ENCODE measurements at places on chromosomes 6 and 20.

DNA sequence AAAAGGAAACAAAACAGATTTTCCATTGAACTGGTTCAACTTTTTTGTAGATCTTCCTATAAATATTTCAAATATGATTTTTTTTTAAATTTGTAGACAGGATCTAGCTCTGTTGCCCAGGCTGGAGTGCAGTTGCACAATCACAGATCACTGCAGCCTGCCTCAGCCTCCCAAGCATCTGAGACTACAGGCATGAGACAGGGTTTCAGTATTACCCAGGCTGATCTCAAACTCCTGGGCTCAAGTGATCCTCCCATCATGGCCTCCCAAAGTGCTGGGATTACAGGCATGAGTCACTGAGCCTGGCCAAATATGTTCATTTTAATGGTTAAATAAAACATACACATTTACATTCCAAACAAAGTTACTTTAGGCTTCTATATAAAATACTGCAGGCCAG lies 33.6 kb downstream of the SAMHD1 start:
- DNase-seq = no peak

DNA sequence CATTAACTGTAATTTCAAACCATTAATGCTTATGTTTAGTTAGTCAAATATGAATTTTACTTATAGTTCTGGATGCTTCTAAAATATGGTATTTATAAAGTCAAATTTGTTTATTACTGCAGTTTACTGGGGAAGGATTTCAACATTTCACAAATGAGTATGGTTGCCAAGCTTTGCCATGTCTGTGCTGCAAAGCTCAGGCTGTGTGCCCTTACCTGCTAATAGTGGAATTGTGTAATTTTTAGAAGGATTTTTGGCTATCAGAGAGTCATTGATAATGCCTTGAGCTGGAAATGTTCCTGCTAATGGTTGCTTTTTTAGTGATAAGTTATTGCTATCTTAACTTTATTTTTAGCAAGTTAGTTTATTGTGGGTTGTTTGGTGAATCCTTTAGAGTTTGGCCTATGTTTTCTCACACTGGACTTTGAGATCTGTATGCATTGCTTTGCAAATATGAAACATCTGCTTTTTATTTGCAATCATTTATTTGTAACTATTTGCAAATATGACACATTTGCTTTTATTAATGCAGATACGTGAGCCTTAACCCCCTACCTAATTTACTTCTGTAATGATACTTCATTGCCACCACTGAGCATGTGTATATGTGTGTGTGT lies 105.8 kb downstream of the CD109 start:
- no peak for DNase-seq

GRCh38 chr6:125717120-125717731 lies 32.2 kb upstream of the HEY2 start:
- no peak for DNase-seq

DNA sequence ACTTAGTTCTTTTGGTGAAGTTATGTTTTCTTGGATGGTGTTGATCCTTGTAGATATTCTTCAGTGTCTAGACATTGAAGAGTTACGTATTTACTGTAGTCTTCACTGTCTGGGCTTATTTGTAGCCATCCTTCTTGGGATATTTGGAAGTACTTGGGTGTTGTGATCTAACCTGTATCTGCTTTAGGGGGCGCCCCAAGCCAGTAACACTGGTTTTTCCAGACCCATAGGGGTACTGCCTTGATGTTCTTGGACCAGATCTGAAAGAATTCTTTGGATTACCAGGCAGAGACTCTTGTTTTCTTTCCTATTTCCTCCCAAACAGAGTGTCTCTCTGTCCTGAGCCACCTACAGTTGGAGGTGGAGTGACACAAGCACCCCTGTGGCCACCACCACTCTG lies 309.1 kb upstream of the IMPG1 start:
- no peak for DNase-seq

- no peak for DNase-seq
Observed at GRCh38 chr20:39066471-39067242, 104.5 kb downstream of the DHX35 start.

GRCh38 chr6:10723567-10723881 lies 654 bp downstream of the TMEM14C start:
- DNase-seq = no peak

Measured in NCI-H187 treated with DMSO at 0.1 percent for 48 hours (cell line).